CMK (cell line): ENCODE measurements at places on chromosomes 5 and 9.

DNA sequence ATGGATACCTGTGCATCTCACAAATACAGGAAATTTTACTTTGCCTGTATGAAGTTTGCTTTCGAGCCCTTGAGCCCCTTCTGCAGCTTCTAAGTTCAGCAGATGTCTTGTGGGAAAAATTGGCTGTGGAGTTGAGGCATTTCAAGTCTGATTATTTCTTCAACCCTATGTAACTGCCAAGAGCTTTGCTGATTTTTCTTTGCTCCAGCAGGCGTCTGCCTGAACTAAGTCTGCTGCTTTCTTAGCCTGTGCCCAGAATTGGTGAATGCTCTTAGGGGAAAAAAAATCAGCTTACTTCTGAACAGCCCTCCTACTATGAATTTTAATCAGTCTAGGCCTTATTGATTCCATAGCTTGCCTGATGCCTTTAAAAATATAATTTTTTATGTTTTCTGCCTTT is 41.2 kb downstream of the RIC1 start:
- no peak for DNase-seq

DNA sequence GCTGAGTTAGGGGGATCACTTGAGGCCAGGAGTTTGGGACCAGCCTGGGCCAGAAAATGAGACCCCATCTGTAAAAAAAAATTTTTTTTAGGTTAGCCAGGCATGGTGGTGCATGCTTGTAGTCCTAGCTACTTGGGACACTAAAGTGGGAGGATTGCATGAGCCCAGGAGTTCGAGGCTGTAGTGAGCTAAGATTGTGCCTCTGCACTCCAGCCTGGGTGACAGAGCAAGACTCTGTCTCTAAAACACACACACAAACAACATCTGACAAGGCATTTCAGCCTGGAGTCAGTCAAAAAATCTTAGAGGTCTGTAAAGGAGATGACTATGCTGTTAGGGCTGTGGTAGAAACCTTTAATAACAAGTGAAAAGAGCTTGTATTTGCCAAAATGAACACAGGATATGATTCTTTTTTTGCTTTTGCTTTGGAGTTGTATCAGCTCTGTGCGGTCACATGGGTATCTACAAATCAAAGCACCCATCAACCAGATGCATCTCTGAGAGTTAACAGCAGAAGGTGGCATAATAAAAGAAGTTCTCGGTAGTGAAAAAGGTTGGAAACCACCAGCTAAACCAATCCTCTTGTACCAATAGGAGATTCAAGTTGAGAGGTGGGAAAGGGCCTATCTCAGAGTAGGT is 3.6 kb upstream of the PSMD5 start:
- DNase-seq = no peak

- no peak for DNase-seq
Observed at GRCh38 chr5:91166059-91166807, 216.9 kb downstream of the ARRDC3 start.

- no peak for DNase-seq
Observed at GRCh38 chr9:88544245-88544644, 9.3 kb downstream of the NXNL2 start.

- DNase-seq = no peak
Observed at GRCh38 chr5:159874263-159874662, 42.0 kb upstream of the ADRA1B start.

- DNase-seq = no peak
Observed at GRCh38 chr5:142650060-142650459, 35.8 kb downstream of the FGF1 start.

DNA sequence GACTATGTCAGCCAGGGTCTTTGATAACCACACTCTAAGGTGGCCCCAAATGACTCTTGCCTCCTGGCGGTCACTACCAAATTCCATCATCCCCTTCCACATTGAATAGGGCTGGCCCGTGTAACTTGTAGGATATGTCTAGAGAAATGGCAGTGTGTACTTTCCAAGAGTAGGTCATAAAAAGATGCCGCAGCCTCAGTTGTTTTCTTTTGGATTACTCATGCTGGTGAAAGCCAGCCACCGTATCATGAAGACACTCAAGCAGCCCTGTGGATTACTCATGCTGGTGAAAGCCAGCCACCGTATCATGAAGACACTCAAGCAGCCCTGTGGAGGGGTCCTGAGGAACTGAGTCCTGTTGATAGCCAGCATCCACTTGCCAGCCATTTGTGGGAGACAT is 172.0 kb upstream of the TBC1D2 start:
- DNase-seq = no peak

GRCh38 chr9:3569529-3569928 is 43.7 kb upstream of the RFX3 start:
- DNase-seq = no peak

DNA sequence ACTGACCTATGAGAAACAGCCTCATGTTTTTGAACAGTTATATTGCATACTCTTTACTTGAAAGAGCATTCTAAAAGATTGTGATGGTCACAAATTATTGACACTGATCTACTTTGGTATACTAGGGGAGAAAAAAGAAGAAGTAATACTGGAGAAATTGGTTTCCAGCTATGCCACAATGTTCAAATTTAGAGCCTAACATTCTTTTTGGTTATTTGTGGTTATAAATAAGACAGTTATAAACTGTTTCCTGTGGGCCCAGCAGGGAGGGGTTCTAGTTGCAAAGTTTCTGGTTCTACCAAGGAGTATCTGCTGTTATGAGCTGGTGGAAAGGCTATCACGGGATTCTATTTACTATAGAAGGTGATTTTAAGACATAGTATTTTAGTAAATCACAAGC is 4.8 kb downstream of the CWC27 start:
- DNase-seq = no peak

DNA sequence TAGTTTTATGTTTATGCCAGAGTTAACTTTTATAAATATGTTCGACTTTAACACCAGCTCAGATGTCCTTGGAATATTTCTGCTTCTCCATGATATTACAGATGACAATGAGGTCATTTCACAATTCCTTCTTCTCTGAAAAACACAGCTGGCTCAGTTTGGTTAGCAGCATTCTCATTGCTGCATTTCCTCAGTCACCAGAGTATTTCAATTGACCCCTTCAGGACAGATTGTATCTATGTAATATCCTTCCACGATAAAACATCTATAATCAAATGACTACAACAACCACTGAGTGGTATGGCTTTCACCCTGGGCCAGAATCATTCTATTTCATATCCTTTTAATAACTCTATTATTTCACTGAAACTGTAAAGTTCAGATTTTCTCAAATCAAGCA is 148.7 kb downstream of the OXCT1 start:
- no peak for DNase-seq

DNA sequence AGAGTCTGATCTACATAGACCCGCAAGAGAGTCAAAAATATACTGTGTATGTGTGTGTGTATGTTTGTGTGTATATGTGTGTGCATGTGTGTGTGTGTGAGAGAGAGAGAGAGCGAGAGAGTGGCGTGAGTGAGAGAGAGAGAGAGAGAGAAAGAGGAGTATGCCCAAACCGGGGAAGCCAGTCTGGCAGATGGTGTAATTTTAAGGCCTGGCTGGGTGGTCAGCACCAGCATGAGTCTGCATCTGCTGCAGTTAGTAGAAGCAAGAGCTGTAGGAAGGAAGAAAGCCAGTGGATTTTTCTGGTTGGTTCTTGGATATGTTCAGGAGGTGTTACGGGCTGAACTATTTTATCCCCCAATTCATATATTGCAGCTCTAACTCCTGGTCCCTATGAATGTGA is 75.2 kb downstream of the ACTBL2 start:
- DNase-seq = no peak

- no peak for DNase-seq
Observed at GRCh38 chr5:13574574-13574973, 369.9 kb downstream of the DNAH5 start.

DNA sequence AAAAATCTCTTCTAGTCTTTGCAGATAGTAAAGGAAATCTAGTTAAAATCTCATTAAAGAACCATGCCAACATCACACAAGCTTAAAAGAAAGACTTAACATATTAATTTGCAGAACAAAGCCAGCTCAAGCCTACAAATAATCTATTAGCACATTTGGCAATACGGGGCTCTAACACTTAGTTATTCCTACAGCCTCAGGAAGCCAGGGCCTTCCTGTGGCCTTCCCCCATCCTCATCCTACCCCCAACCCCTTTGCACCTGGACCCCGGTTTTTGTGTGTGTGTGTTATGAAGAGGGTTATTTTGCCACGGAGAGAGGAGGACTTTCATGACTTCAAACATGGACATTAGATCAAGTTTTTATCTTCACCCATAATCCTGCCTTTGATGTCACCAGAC is 64.6 kb downstream of the FOXB2 start:
- no peak for DNase-seq

DNA sequence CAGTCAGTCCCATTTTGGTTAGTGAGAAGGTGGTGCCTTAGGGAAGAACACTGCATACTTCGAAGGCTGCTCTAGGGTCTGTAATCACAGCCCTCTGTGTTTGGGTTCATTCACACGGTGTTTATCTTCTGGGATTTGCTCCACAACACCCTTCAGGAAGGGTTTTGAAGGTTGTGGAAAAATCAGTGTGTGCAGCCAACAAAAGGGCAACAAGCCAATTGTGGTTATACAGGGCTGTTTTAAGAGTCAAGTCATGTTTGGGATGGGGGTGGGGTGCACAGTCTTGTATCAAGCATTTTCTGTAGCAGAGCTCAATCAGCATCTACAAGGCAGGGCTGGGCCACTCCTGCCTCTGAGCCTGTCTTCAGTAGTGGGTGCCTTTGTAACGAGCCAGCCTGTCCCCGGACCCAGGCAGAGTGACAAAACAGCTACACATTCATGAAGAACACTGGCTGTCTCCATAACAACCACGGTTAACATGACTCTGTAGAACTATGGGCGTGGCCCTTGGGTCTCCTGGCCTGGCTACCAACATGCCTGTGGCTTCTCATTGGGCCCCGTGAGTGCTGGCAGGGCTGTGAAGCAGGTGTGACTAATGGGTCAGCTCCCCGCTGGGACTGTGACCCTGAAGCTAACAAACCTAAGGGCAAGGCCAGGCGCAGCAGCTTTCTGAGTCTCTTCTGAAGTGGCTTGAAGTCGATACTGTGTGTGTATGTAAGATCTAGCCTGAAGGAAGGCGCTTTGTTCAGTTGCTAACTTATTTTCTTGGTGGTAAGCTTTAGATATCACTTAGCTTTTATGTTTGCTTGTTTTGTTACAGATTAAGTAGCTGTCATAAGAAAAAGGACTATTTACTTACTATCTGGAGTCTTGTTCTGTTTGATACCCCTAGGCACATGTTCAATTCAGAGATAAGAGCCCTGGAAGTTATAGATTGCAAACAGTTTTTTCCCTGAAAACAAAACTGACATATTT is 27.9 kb upstream of the GOLM1 start:
- DNase-seq = no peak
